ENCODE measurements at places on chromosomes 6 and 20. TPM values are rescaled to one million over a fixed set of nuclear protein-coding genes. Genes with fewer than 3 reads are reported as not detected.

Gene PI3
- total RNA-seq = not detected

- H3K27ac ChIP-seq = no peak overlapping the region
- H3K27me3 ChIP-seq = no peaks in the 10 kb centered on the region
- peaks cover 4% of the 10 kb centered on the region for H3K4me1 ChIP-seq
- DNase-seq = no peak
- H3K4me3 ChIP-seq = no peak overlapping the region
These were observed 58.6 kb downstream of the LIN28B start for GRCh38 chr6:105015482-105015881.

Gene LHFPL5
- total RNA-seq = not detected

Gene PRSS16
- total RNA-seq = not detected

Gene CD93
- total RNA-seq = 413 TPM

Gene PDYN
- total RNA-seq = not detected

DNA sequence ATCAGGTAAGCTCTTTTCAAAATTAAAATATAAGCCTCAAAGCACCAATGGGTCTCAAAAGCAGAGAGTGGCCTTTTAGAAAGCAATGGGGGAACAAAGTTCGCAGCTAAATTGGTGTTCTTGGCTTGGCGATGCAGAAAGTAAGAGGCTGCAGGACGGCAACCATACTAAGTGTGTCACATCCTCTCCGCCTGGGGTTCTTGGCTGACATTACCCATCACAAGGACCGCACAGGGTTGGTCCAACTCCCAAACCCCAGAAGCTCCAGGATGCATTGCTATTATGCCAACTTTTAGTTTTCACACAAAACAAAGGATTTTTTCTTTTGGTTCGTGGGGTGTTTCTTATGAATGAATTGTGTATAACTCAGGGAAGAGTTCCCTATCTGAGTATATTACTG is 124.8 kb downstream of the PRKN start:
- DNase-seq = no peak
- H3K36me3 ChIP-seq = no peaks in the 10 kb centered on the region
- H3K27me3 ChIP-seq = no peaks in the 10 kb centered on the region
- H3K4me1 ChIP-seq = no peaks in the 10 kb centered on the region

DNA sequence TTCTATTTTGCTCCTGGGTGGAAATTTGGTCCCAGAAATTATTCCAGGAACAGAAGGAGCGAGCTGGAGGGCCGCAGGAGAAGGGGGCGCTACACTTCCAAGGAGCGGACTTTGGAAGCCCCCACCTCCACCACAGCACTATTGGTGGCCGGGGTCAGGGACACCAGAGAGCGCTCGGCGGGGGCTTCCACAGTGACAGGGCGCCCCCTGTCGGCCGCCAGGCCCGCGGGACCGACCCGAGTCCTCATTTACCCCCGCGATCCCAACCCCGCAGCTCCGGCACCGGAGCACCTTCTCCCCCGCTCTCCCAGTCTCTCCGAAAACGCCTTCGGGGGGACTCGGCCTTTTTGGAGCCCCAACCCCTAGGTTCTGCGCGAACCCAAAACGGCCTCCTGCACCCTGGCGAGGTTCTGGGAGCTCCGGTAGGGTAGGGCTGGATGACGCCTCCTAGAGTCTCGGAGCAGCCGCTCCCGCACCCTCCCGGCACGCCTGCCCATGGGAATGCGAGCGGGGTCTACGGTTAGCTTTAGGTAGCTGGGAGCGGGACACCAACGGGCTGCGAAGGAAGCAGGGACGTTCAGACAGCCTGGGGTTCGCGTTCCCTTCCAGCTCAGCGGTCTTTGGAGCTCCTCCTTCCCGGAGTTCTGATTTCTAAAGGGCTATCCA is 2.4 kb upstream of the FOXA2 start:
- no peak overlapping the region for H3K27ac ChIP-seq
- H3K36me3 ChIP-seq = no peaks in the 10 kb centered on the region

DNA sequence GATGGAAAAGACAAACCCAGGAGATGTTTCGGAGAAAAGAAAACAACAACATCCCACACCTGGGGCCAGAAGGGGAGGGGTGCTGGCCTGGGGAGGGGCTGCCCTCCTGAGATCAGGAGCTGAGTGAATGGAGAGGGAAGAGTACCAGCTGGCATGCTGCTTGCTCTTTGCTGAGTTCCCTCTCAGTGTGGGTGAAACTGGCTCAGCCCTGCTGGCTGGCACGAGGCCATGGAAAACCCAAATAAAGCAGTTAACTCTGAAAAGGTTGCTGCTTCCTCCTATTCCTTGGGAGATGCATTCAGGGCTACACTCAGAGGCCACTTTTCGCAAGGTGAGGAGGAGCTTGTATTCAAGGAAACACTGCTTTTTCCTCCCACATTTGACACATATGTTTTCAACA is 8.0 kb upstream of the KCNK16 start:
- no peaks in the 10 kb centered on the region for H3K27me3 ChIP-seq
- H3K36me3 ChIP-seq = no peaks in the 10 kb centered on the region
- no peak overlapping the region for H3K27ac ChIP-seq
- no peak overlapping the region for H3K4me3 ChIP-seq
- H3K4me1 ChIP-seq = no peaks in the 10 kb centered on the region

Gene NDRG3
- total RNA-seq = 28.4 TPM

DNA sequence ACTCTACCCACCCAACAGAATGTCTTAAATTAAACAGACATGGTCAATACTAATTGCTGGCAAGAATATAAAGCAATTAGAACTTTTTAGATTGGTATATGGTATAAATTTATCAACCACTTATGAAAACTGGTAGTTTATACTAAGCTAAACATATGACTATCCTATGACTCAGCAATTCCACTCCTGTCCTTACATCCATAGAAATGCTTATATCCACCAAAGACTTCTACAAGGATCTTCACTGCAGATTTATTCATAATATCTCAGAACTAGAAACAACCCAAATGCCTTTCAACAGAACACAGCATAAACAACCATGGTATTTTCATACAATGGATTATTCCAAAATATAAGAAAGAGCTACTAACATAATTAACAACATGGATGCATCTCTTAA is 4.6 kb downstream of the ZNF184 start:
- H3K27ac ChIP-seq = no peak overlapping the region
- no peak overlapping the region for H3K4me3 ChIP-seq
- H3K27me3 ChIP-seq = no peaks in the 10 kb centered on the region
